ENCODE measurements at places on chromosomes 4 and X. TPM values are rescaled to one million over a fixed set of nuclear protein-coding genes. Genes with fewer than 3 reads are reported as not detected.
A peak's percentile ranks its signal among the peaks of the same experiment; 100 is the strongest.

DNA sequence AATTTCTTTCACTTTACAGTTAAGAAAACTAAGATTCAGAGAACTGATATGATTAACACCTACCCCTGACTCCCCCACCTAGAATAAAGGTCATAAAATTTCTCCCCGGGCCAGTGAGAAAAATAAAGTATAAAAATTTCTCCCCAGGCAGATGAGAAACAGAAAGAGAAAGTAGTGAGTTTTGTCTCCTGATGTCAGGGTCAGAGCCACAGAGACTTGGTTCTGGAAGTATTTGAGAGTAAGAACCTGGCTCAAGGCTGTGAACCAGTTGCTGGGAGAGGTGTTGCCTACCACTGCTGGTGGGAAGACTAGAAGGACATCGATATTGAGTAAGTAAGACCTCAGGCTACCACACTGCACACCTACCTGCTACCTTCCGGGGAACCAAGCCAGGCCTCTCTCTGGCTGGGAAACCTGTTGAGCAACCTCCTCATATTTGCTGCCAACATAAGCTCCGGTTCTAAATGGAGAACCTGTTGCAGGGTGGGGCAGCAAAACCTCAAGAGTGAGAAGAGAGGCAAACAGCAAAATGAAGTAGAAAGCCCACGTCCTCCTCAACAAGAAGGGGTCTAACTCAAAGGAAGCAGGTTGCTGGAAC lies 104.2 kb upstream of the PUDP start:
- no peak for ATAC-seq
- no peaks in the 10 kb centered on the region for H3K27me3 ChIP-seq
- no peaks in the 10 kb centered on the region for H3K4me1 ChIP-seq
- H3K36me3 ChIP-seq, result peaks cover 2% of the 10 kb centered on the region

GRCh38 chrX:101347859-101348451 lies 587 bp downstream of the TIMM8A start:
- H3K4me1 ChIP-seq, result peaks cover 3% of the 10 kb centered on the region
- no peak for ATAC-seq
- H3K27me3 ChIP-seq, result no peaks in the 10 kb centered on the region
- H3K27ac ChIP-seq, result no peak overlapping the region
- peaks cover 23% of the 10 kb centered on the region for H3K36me3 ChIP-seq
- H3K4me3 ChIP-seq, result peak overlapping the region; percentile 69

- ATAC-seq, result no peak
- no peak overlapping the region for H3K4me3 ChIP-seq
- H3K27me3 ChIP-seq, result no peaks in the 10 kb centered on the region
- H3K27ac ChIP-seq, result no peak overlapping the region
- no peaks in the 10 kb centered on the region for H3K4me1 ChIP-seq
Measured at GRCh38 chrX:68087526-68087925, 345.8 kb downstream of the OPHN1 start.

The POU3F4 gene
- not detected for total RNA-seq

The BST1 gene
- total RNA-seq, result 4.3 TPM

The CT47B1 gene
- total RNA-seq, result not detected

The FGF16 gene
- total RNA-seq, result not detected
